Muscle of leg (tissue), 16 donors: ENCODE measurements at places on chromosomes 2 and 18. TPM values are rescaled to one million over a fixed set of nuclear protein-coding genes. Genes with fewer than 3 reads are reported as not detected.

- DNase-seq, result peak; percentile 83
Observed at GRCh38 chr2:68943581-68944568, 8.8 kb downstream of the GKN2 start.

GRCh38 chr18:8901019-8901418 is 195.7 kb downstream of the MTCL1 start:
- DNase-seq, result no peak

DNA sequence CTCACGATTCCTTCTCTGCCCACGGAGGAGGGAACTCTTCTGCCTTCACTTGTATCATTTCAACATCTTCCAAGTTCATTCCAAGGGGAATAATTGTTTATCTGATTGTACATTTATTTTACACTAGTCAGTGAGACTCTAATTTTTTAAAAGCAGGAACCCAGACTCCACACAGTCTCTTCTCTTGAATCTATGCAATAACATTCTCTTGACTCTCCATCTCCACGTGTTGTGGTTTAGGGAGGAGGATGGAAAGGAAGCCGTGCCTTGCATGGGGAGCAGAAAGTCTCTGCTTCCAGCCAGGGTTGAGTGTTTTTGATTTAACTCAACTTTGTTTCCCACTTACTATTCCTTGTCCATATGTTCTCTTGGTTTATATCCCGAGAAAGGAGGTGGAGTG is 131.1 kb upstream of the RIOK3 start:
- DNase-seq, result peak; percentile 54

TEKT4 gene
- not detected for polyA plus RNA-seq

GAD1 gene
- polyA plus RNA-seq, result 1.5 TPM
